CD4-positive, alpha-beta T cell treated with Interleukin-1 beta for 1 hour (primary cell): ENCODE measurements at places on chromosomes 5 and 9.

GRCh38 chr5:115565233-115565632, 20.7 kb upstream of the FEM1C start:
- DNase-seq: no peak

DNA sequence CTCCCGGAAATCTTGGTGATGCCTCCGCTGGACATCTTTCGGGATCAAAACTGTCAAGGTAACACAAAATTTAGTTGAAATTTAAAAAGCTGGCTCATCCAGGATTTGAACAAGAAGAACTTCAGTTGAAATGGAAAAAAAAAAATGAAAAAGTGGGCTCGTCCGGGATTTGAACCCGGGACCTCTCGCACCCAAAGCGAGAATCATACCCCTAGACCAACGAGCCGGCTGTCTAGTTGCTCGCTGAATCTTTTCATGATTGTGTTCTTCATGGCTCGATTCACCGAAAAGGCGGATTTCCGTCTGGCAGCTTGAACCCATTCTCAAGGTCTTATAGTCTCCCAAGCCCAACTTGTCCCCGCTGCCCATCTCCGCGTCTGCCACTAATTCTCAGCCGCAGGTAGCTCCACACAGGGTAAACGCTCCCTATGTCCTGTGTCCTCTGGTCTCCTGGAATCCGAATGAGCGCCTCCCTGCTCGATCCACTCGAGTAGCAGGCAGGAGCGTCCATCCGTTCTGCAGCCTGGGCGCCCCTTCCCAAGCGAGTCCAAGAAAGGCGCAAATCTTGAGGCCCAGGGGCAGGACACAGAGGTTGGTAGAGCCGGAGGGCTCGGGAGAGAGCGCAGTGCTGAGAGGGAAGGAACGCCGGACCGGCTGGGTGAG, 16.2 kb downstream of the TRIM7 start:
- peak; percentile 83 for DNase-seq

GRCh38 chr5:61052882-61053281, 107.9 kb downstream of the NDUFAF2 start:
- DNase-seq: no peak

DNA sequence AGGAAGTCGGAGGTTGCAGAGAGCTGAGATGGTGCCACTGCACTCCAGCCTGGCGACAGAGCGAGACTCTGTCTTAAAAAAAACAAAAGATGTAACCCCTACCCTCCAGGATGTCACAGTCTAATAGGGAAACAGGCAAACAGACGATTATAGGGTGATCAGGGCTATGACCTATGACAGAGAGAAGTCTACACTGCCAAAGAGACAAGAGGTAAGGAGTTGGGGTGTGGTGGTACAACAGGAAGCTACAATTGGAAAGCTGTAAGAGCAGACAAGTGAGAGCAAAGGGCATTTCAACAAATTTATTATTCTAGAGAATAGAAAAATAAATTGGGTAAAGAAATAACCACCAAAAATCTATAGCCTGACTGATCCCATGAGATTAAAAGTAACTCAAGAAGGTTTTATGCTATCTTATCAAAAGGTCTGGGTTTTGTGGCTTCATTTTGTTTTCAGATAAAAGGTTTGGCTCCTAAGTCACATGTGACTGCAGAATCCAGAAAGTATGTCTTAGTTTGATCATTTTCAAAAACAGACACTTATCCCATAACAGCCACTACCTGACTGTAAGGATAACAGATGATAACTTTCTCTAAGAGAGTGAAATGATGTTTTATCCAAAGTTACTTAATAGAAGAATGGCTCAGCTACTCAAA, 7.3 kb downstream of the CDC26 start:
- DNase-seq: no peak

DNA sequence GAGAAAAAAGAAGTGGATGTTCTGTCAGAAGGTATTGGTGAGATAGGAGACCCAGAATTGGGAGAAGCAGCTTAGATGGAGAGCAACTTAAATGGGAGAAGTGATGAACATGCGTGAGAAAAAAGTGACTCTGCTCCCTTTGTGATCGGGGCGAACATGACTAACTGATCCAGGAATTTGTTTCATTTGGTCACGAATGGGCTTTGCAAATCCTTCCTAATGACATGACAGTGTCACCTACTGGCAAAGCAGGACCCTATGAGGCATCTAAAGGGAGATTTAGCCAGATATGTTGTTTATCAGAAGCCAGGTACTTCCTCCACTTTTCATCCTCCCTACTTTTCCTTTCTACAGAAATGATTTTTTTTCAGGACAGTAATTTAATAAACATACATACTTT, 787.4 kb upstream of the RGMB start:
- DNase-seq: no peak

DNA sequence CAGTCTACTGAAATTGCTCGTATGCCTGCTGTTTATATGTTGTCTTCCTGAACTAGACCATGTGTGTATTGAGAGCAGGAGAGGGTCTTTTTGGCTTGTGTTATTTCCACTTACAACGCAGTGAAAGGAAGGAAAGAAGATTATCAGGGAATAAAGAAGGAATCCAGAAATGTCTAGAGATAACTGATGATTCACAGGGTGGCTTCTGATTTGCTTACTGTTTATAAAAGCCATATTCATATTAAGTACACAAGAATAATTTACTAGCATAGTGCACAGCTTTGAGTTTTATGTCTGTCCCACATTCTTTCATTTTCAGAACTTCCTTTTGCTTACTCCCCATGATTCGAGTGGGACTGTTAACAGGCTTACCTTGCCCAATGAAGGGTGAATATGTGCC, 72.1 kb downstream of the PRLR start:
- no peak for DNase-seq

- DNase-seq: no peak
These were observed 490.9 kb downstream of the GADD45G start for GRCh38 chr9:90095682-90096081.

DNA sequence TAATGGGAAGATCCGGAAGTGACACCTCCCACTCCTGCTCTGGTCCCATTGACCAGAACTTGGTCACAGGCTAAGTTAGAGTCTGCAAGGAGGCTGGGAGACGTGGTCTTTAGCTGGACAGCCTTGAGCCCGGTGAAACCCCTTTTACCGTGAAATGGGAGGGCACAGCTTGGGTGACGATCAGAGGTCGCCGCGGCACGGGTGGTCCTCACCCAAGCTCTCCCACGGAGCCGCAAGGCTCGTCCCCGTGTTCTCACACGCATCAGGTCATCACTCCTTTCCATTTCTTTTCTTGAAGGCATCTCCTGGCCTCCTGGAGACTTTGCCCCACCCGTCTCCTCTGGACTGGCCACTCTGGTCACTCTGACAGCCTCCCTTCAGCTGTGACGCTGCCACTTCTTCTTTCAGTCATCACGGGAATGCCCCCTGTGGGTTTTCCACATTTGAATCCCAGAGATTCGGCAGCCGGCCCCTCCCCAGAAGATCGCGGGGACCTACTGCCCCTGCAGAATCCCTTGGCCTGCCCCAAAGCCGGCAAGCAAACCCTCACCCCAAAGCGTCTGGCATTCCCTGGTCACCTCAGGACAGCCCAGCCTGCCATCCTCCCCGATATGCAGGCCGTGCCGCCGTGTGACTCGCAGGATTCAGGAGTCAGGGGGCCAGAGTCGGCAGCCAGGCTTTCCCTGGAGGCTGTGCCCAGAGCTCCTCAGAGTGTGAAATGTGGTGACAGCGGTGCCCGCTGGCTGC, 18.9 kb upstream of the EGFL7 start:
- no peak for DNase-seq

GRCh38 chr5:159214486-159215271, 5.3 kb upstream of the RNF145 start:
- DNase-seq: no peak

- peak; percentile 22 for DNase-seq
These were observed 2.0 kb upstream of the AKNA start for GRCh38 chr9:114389612-114390368.

- peak; percentile 70 for DNase-seq
These were observed 602 bp downstream of the RPL37 start for GRCh38 chr5:40834391-40834848.

DNA sequence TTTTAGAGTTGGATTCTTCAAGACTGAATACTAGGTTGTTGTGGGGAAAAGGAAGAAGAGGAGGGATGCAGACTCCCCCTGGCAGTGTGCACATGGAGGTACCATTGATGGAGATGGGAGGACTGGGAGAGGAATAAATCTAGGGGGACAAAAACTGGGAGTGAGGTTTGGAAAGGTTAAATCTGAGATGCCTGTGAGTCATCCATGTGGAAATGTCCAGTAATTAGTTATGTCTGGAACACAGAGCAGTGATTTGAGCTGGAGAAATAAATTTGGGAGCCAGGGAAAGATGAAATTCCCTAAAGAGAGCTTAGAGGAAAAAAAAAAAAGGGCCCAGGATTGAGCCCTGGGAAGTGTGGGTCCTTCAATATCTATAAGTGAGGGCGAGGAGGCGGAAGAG, 8.0 kb upstream of the CCIN start:
- DNase-seq: no peak

- DNase-seq: no peak
These were observed 180.6 kb downstream of the COMMD10 start for GRCh38 chr5:116265471-116265870.

GRCh38 chr5:131488463-131488862, 146.6 kb downstream of the RAPGEF6 start:
- no peak for DNase-seq

DNA sequence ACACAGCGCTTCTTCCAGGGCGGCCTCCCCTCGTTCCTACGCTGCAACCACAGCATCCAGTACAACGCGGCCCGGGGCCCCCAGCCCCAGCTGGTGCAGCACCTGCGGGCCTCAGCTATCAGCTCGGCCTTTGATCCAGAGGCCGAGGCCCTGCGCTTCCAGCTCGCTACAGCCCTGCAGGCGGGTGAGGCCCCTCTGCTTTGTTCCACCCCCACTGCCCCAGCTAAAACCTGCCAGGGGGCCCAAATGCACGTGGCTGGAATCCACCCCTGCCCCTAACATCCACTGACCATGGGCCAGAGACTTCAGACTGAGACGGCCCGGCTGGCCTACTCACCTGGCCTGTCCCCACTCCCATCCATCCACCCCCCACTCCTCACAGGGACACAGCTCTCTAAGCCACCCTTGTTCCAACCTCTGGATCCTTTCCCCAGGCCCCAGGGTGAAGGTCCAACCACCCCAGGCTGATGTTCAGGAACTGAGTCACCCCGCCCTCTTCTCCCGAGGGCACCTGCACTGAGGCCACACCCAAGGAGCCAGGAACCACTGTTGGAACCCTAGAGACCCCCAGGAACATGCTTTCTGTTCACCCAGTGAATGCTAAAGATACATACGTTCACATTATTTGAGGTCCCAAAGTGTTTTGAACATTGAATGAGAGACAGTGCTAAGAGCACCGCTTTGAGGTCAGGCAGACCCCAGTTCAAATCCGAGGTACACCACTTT, 18.9 kb upstream of the ASS1 start:
- DNase-seq: no peak
